Testis (tissue), 5 donors: ENCODE measurements at places on chromosomes 1 and 21. TPM values are rescaled to one million over a fixed set of nuclear protein-coding genes. Genes with fewer than 3 reads are reported as not detected.

DNA sequence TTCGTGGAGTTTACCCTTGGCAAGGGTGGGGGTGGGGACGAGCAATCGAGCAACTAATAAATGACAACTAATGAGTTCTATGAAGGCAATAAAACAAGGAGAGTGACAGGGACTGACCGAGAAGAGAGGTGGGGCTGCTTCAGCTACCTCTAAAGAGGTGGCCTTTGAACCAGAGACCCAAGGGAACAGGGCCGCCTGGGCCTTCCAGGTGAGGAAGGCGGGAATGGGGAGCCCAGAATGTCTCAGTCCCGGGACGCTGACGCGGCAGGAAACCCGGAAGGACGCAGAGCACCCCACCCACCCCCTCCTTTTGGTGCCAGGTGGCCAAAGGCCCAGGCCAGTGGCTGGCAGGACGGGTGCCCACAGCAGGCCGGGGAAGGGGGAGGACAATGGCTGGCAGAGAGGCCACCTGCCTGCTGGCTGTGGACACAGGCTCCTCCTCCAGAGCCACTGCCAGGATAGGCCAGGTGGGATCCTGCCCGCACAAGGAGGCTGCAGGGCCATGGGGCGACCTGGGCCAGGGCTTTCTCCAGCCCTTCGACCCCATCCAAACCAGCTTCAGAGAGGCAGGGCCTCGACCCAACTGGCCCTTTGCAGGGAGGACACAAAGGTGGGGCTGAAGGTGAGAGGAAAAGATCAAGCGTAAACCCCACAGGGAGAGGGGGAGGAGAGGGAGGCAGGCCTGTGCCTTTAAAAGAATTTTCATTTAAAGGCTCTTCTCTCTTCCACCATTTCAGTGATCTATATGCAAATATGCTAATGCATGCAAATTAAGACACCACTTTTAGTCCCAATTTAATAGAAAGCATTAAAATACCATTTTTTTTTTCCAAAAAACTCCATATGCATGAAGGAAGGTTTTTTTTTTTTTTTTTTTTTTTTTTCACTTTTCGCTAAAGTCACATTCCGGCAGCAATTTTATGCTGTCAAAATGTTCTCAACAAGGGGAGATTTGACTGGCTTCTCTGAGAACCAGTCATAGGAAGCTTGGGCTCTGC is 58.1 kb downstream of the CASZ1 start:
- no peak for DNase-seq
- H3K27ac ChIP-seq: no peak overlapping the region
- H3K4me3 ChIP-seq: no peak overlapping the region
- H3K36me3 ChIP-seq: no peaks in the 10 kb centered on the region

GRCh38 chr1:156025876-156026275 is 5.1 kb upstream of the SSR2 start:
- no peak overlapping the region for H3K27ac ChIP-seq
- no peaks in the 10 kb centered on the region for H3K4me1 ChIP-seq
- H3K27me3 ChIP-seq: no peaks in the 10 kb centered on the region
- peak; percentile 46 for DNase-seq
- H3K36me3 ChIP-seq: no peaks in the 10 kb centered on the region

The NFASC gene
- polyA plus RNA-seq: 10.2 TPM

- peak overlapping the region; percentile 96 for H3K27ac ChIP-seq
- no peaks in the 10 kb centered on the region for H3K36me3 ChIP-seq
- DNase-seq: no peak
- no peaks in the 10 kb centered on the region for H3K4me1 ChIP-seq
- peak overlapping the region; percentile 90 for H3K4me3 ChIP-seq
Observed at GRCh38 chr1:235502601-235503402, 1.4 kb downstream of the B3GALNT2 start.

GRCh38 chr21:45859041-45859761 is 122.4 kb upstream of the COL6A1 start:
- no peaks in the 10 kb centered on the region for H3K36me3 ChIP-seq
- no peaks in the 10 kb centered on the region for H3K4me1 ChIP-seq
- no peak overlapping the region for H3K27ac ChIP-seq
- no peak overlapping the region for H3K4me3 ChIP-seq

- no peaks in the 10 kb centered on the region for H3K4me1 ChIP-seq
- no peak overlapping the region for H3K4me3 ChIP-seq
- no peak for DNase-seq
- H3K27ac ChIP-seq: no peak overlapping the region
- no peaks in the 10 kb centered on the region for H3K36me3 ChIP-seq
- H3K27me3 ChIP-seq: no peaks in the 10 kb centered on the region
Observed at GRCh38 chr1:19140465-19140864, 69.6 kb downstream of the UBR4 start.

DNA sequence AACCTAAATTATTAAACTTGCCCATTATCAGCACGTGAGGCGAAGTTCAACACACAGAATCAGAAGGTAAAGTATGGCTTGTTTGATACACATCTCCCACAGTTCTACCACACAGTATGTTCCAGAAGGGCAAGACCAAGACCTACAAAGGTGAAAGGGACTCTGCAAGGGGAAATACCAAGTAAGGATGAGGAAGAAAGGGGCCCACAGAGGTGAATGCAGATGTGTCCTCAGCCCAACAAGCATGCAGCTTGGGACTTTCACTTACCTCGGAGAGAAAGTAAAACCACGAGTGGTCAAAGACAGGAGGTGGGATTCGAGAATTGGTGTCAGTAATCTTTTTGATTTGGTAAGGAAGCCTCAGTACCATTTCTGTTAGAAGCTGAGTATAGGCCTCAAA is 85.8 kb downstream of the UBR4 start:
- DNase-seq: no peak
- peaks cover 3% of the 10 kb centered on the region for H3K4me1 ChIP-seq
- H3K4me3 ChIP-seq: no peak overlapping the region
- H3K27ac ChIP-seq: no peak overlapping the region
- H3K36me3 ChIP-seq: peaks cover 5% of the 10 kb centered on the region
- no peaks in the 10 kb centered on the region for H3K27me3 ChIP-seq

The PRR9 gene
- polyA plus RNA-seq: 3.5 TPM

DNA sequence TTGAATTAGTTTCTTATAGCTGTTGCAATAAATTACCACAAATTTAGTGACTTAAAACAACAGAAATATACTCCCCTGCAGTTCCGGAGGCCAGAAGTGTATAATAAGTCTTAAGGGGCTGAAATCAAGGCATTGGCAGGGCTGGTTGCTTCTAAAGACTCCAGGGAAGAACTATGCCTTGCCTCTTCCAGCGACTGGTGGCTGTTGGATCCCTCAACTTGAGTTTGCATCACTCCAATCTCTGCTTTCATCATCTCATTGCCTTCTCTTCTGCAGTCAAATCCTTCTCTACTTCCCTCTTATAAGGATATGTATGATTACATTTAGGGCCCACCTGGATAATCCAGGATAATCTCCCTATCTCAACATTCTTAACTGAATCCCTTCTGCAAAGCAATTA is 19.1 kb upstream of the MED18 start:
- H3K27ac ChIP-seq: no peak overlapping the region
- no peak overlapping the region for H3K4me3 ChIP-seq
- no peak for DNase-seq
- no peaks in the 10 kb centered on the region for H3K27me3 ChIP-seq
- no peaks in the 10 kb centered on the region for H3K36me3 ChIP-seq

- H3K4me3 ChIP-seq: no peak overlapping the region
- no peaks in the 10 kb centered on the region for H3K27me3 ChIP-seq
- H3K36me3 ChIP-seq: no peaks in the 10 kb centered on the region
Observed at GRCh38 chr1:41446851-41447610, 37.5 kb downstream of the EDN2 start.

DNA sequence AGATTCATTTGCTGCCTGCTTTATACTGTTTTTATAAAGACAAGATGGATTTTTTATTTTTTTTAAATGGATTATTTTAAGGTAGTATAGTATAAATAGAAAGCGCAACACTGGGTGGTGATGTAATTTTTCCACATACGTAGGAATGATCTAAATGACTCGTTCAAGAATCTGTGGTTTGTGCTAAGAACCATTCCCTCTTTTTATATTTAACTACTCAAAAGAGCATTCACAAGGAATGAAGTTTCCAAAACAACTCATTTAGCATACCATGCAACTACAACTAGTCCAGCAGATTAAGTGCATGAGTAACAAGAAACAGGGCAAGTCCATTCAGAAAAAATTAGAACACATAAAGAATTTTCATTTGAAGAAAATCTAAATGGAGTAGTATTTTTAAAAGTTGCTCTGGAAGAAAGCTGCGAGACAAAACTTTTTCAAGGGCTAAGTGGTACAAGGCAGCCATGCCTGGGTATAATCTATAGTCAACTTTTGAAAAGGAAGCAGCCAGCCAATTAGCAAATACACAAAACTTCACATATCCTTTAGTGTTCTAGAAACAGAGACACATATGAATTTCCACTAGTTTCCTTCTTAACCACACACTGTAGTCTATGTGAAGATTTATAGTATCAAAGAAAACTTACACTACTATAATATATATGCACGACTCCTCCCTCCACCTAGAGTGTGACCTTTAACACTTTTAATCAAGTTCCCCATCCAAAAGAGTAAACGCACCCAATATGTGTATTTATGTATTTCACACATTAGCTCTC is 23.4 kb downstream of the GTF2B start:
- no peaks in the 10 kb centered on the region for H3K4me1 ChIP-seq
- no peaks in the 10 kb centered on the region for H3K36me3 ChIP-seq
- no peak for DNase-seq
- H3K4me3 ChIP-seq: no peak overlapping the region
- no peaks in the 10 kb centered on the region for H3K27me3 ChIP-seq
- no peak overlapping the region for H3K27ac ChIP-seq

GRCh38 chr1:115215703-115216521 is 122.1 kb downstream of the NGF start:
- H3K27me3 ChIP-seq: no peaks in the 10 kb centered on the region
- DNase-seq: no peak
- no peaks in the 10 kb centered on the region for H3K36me3 ChIP-seq
- H3K27ac ChIP-seq: no peak overlapping the region
- no peak overlapping the region for H3K4me3 ChIP-seq
- peaks cover 5% of the 10 kb centered on the region for H3K4me1 ChIP-seq

GRCh38 chr1:177432897-177433296 is 262.1 kb downstream of the BRINP2 start:
- no peak for DNase-seq
- H3K27ac ChIP-seq: no peak overlapping the region
- H3K27me3 ChIP-seq: no peaks in the 10 kb centered on the region
- H3K4me3 ChIP-seq: no peak overlapping the region
- H3K36me3 ChIP-seq: no peaks in the 10 kb centered on the region
- H3K4me1 ChIP-seq: no peaks in the 10 kb centered on the region

- no peaks in the 10 kb centered on the region for H3K4me1 ChIP-seq
- H3K27ac ChIP-seq: no peak overlapping the region
- H3K27me3 ChIP-seq: no peaks in the 10 kb centered on the region
- DNase-seq: no peak
- H3K4me3 ChIP-seq: no peak overlapping the region
Observed at GRCh38 chr1:80925130-80925805, 875.5 kb upstream of the ADGRL2 start.

DNA sequence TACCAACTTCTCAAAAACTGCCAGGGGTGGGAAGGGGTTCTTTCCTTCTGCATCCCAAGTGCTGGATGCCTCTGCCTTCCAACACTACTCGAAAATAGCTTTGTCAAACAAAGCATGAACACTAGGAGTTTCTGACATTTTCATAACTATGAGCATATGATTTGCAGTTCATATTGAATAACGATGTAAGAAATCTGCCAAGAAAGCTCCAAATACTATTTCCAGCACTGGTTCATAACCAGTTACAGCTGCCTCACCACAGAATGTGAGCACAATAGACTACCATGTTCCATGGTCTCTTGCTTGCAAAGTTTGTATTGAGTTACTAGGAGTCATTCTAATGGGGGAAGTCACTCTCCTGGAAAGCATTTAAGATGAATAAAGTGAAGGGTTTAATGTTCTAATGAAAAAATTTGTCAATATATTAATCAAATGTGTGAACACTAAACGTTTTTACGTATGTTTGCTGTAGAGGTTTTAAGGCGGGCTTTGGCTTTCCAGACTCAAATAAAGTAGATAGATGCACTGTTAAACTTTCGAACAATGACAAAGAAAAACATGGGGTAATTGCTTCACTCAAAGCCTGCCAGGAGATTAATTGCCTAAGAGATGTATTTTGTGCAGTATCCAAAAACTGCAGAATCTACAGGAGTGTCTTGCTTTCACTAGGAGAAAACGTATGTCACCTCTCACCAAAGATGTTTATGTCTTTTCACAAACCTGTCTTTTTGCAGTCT is 78.6 kb upstream of the UBE2U start:
- DNase-seq: no peak
- H3K27ac ChIP-seq: no peak overlapping the region
- H3K4me1 ChIP-seq: no peaks in the 10 kb centered on the region
- no peak overlapping the region for H3K4me3 ChIP-seq
- H3K27me3 ChIP-seq: no peaks in the 10 kb centered on the region
- no peaks in the 10 kb centered on the region for H3K36me3 ChIP-seq

DNA sequence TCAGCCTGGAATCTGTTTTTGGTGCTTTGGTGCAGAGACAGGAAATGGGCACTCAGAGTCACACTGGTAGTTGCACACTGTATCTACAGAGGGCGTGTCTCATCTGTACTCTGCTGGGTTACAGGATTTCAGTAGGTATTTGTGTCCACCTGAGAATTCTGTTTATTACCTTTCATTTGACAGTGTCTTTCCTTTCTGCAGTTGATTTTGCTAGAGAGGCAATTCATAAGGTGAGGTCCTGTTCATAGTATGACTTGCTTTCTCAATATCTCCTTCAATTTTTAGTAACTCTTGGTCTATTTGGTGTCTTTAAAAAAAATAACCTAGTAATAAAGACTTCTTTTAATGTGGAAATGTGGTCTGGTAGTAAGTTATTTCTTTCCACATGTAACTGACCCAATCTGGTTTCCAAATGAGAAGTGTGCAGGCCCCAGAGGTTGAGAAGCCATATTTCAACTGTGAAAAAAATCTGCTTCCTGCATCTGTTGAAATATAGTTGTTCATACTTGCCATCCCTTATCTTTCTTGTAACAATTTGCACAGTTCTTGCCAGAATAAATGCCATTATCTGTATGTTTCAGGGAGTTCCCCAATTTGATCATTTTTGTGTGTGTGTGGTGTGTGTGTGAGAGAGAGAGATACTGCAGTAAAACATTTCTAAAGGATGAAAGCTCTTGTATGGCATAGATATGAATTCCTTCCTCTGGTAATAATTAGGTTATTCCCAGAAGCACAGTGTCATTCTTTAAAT is 78.4 kb upstream of the DNAJC6 start:
- H3K27ac ChIP-seq: no peak overlapping the region
- no peaks in the 10 kb centered on the region for H3K36me3 ChIP-seq
- no peak overlapping the region for H3K4me3 ChIP-seq
- no peaks in the 10 kb centered on the region for H3K4me1 ChIP-seq
- DNase-seq: no peak
- H3K27me3 ChIP-seq: no peaks in the 10 kb centered on the region

GRCh38 chr1:29309075-29309474 is 72.8 kb downstream of the PTPRU start:
- no peaks in the 10 kb centered on the region for H3K36me3 ChIP-seq
- no peaks in the 10 kb centered on the region for H3K4me1 ChIP-seq
- H3K27me3 ChIP-seq: no peaks in the 10 kb centered on the region

- no peaks in the 10 kb centered on the region for H3K27me3 ChIP-seq
- no peaks in the 10 kb centered on the region for H3K36me3 ChIP-seq
- DNase-seq: no peak
- no peak overlapping the region for H3K4me3 ChIP-seq
- H3K27ac ChIP-seq: no peak overlapping the region
Observed at GRCh38 chr1:234336359-234336758, 36.9 kb upstream of the COA6 start.

The PRMT6 gene
- 16.2 TPM for polyA plus RNA-seq

The C8B gene
- polyA plus RNA-seq: 0.59 TPM

The CRP gene
- 0.74 TPM for polyA plus RNA-seq
